Non-pigmented ciliary epithelial cell (primary cell): ENCODE measurements at places on chromosomes 2 and 18.

DNA sequence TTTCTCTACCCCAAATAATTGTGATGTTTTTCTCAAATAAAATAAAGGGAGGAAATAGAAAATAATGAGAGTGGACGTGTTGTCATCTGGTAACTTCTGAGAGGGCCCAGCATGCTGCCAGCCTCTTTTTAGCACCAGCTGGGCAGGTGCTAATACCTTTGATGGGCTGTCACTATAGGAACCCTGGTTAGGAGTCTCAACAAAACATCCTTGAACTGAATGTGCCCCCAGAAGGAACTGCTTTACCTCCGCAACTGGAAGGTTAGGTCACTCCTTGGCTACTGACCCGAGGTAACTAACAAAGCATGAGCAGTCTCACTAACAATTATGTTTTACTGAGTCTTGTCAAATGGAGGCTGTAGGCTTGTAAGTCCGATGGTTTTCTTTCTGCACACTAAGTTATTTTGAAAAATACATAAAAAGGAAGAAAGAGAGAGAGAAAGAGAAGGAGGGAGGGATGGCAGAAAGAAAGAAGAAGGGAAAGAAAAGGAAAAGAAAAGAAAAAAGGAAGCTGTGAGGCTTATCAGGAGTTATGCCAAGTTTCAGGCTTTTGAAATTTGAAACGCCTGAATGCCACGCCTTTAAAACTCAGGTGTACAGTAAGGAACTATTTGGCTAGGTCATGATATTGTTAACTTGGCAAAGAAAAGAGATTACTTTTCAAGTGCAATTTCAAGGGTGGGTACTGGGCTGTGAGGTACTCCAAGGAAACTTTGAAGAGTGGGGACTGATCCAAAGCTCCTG is 91.0 kb downstream of the TGIF1 start:
- DNase-seq, result no peak

DNA sequence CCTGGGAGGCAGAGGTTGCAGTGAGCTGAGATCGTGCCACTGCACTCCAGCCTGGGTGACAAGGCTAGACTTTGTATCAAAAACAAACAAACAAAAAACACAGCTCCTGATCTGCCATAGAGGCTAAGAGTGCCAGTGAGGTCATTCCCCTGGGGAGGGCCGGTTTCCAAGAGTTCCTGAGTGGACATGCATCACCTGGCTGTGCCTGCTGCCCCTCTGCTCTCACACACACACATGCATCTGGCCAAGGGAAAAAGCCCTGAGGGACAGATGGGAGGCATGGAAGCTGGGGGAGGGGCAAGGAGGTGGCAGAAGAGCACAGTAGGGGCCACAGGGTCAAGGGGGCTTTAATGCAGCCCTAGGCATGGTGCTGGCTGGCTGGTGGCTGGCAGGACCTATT is 60.4 kb downstream of the ZBTB7C start:
- DNase-seq, result no peak

DNA sequence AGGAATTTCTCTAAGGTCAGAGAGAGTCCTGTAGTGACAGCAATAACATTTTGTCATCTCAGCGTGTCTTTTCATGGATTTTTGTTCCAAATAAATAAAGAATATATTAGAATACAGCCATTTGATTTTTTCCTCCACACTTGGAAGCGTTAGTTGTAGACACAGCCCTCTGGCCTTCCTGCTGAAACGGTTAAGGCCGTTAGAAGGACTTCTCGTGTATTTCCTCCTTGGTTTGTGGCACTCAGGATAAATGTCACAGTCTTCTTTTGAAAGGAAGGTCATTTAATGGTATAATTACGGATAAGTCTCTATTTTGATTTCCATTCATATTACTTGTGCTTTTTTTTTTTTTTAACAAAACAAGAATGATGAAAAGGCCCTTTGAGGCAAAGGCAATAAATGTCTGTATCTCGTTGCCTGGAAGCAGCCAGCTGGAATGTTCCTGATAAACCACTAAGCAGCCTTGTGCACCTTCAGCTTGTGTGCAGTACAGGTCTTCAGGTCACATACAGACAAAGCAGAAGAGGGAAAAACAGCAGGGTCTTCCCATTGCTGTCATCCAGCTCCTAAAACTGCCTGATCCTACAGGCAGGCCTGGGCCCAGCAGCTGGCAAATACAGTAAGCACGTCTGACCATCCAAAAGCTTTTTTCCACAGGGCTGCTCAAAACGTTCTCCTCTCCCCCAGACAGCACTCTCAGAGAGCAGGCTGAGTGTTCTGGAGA is 14.4 kb downstream of the EFR3B start:
- DNase-seq, result no peak

DNA sequence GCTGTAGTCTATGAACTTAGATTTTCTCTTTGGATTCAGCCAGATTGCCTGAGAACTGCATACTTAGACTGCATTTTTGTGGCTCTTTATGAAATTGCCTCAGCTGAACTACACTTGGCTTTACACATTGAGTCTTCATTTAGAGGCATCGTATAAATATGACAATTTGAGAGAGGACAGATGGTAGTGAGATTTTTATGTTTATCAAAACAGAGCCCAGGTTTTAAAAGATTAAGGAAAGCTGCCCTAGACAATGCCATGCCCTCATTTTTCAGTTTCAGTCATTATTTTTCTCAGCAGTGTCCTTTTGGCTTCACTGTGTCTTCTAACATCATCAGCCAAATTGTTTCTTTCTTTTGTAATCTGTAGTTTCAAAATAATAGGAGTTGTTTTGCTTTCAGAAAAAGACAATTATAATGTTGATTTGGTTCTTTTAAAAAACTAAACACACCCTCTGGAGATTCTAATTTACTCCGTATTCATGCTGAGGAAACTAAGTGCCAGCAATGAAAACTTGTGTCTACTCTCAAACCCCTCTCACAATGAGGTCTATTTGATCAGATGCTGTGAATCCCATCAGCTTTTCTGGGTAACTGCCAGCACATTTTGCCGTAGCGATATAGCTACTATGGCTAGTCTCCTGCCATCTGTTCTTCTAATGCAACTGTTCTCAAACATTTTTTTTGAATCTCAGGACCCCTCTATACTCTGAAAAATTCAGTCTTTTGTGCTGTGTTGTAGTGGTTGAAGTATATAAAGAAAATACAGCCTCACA is 46.2 kb downstream of the TWSG1 start:
- no peak for DNase-seq

- no peak for DNase-seq
These were observed 32.5 kb downstream of the TCF4 start for GRCh38 chr18:55555395-55556027.

GRCh38 chr2:183522489-183523266 is 398.4 kb downstream of the NUP35 start:
- no peak for DNase-seq

DNA sequence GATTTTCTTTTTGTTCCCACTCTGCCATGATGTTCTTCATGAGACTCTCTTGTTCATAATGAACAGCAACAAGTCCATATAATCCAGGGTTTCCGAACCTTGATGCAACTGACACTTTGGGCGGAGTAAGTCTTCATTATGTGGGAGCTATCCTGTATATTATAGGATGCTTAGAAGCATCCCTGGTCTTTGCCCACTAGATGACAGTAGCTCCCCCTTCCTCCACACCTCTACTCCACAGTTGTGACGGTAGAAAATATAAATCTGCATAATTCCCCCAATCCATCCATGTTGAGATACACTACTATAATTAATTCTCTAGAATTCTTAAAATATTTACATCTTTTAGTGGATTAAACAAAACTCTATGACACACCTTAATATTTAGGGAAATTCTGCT is 482.2 kb upstream of the CELF4 start:
- DNase-seq, result no peak

GRCh38 chr2:54653572-54654204 is 69.8 kb upstream of the EML6 start:
- no peak for DNase-seq

GRCh38 chr2:328761-329160 is 40.9 kb upstream of the ALKAL2 start:
- no peak for DNase-seq

DNA sequence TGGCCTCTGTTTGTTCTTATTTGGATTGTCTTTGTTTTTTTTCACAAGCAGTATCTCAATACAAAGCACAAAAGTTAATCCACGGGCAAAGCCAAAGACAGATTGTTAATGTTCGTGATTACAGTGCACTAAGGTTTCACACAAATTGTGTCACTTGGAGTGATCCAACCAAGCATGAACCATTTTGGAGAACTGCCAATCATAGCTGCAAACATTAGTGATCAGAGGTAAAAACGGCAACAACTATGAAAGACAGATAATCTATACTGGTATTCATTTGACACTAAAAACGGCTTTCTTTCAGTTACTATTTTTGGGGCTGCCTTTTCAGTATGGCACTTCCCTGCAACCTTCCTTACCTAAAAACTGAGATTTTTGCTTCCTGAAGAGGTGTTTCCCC is 213.1 kb upstream of the GULP1 start:
- DNase-seq, result no peak

GRCh38 chr2:240301256-240301795 is 134.1 kb upstream of the GPC1 start:
- no peak for DNase-seq
